ENCODE measurements at places on chromosomes 11 and 22. TPM values are rescaled to one million over a fixed set of nuclear protein-coding genes. Genes with fewer than 3 reads are reported as not detected.

DNA sequence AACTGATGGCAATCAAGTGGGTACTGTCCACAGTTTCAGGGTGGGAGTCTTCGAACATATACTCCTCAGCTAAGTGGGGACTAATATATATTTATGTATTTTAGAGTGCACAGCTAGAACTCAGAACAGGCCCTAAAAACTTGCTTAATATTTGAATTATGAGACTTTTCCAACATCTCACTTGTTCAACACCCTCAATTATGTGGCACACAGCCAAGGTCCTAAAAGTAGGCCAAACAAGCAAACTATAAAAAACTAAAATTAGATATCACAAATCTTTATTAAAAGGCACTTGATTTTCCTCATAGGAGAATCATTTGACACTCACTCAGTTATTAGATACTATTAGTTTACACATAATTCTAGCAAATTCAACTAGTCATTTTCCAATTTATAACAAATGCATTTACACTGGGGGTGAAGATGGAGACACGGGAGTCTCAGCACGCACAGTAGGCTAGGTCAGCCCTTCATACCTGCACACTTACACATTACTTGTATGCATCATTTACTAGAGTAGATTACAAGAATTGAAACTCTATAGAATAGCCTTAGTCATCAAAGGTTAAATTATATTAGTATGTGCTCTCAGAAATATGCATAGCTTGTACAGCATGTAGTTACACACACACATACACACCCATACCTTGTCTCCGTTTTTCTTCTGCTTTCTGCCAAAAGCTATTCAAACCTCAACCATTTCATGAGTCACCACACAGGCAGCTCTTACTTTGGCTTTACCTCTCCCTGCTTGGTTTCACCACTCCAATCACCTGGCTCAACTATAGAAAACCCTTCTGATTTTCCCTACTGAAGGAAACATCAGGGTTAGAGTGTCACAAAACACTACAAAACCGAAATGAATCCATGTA is 171.5 kb downstream of the SBF2 start:
- H3K4me3 ChIP-seq = no peak overlapping the region
- H3K27ac ChIP-seq = no peak overlapping the region
- no peaks in the 10 kb centered on the region for H3K27me3 ChIP-seq
- H3K4me1 ChIP-seq = no peaks in the 10 kb centered on the region

- H3K4me3 ChIP-seq = no peak overlapping the region
- H3K36me3 ChIP-seq = no peaks in the 10 kb centered on the region
- H3K27me3 ChIP-seq = no peaks in the 10 kb centered on the region
Measured at GRCh38 chr11:39732001-39732400, 1727.5 kb downstream of the LRRC4C start.

GRCh38 chr11:65468874-65469333 is 29.9 kb upstream of the MALAT1 start:
- peaks cover 16% of the 10 kb centered on the region for H3K4me1 ChIP-seq
- H3K27ac ChIP-seq = no peak overlapping the region
- H3K27me3 ChIP-seq = no peaks in the 10 kb centered on the region

The PRSS23 gene
- not detected for total RNA-seq

- no peak overlapping the region for H3K4me3 ChIP-seq
- no peaks in the 10 kb centered on the region for H3K36me3 ChIP-seq
- peaks cover 5% of the 10 kb centered on the region for H3K4me1 ChIP-seq
- no peaks in the 10 kb centered on the region for H3K27me3 ChIP-seq
- DNase-seq = no peak
- no peak overlapping the region for H3K27ac ChIP-seq
Measured at GRCh38 chr11:73287400-73288101, 15.4 kb downstream of the P2RY6 start.

The ARHGAP42 gene
- not detected for total RNA-seq

DNA sequence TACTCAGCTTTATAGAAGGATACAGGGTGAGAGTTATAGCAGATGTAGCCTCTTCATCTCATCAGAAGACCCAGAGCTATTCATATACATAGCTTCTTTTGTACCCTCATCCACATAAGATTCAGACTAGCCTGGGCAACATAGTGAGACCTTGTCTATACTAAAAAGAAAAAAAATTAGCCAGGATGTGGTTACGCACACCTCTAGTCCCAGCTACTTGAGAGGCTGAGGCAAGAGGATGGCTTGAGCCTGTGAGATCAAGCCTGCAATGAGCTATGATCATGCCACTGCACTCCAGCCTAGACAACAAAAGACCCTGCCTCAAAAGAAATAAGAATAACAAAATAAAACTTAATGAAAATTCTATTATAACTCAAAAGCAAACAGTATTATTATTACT is 36.7 kb upstream of the B3GNT6 start:
- H3K36me3 ChIP-seq = no peaks in the 10 kb centered on the region
- DNase-seq = no peak
- no peak overlapping the region for H3K4me3 ChIP-seq
- no peaks in the 10 kb centered on the region for H3K4me1 ChIP-seq

The MS4A6E gene
- not detected for total RNA-seq

The SMTNL1 gene
- total RNA-seq = not detected

DNA sequence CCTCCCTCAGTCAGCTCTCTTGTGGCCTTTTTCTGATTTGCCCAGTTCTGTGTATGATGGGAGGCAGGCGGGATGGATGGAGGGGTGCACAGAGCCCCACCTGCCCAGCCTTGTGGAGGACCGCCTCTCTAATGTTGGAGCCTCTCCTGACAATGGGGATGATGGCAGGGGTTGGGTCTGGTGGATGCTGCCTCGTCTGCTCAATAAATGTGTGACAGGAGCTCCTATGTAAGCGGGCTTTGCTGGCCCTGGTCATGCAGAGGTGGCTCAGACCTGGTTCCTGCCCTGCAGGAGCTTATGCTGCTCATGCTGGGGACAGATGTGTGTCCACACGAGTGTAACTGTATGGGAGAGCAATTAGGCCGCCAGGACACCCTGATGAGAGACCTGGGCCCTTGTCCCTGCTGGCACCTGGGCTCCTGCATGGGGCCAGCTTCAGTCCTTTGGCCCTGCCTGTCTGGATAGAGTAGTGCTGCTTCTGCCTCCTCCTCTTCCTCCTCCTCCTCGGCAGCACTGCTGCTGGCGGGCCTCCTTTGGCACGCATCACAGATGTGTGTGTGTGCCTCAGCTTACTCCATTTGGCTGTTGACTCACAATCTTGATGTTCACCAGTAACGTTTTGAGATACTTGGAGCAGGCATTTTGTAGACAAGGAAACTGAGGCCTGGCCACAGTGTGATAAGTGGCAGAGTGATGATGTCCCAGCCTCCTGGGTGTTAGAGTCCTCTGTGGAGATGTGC is 131.0 kb downstream of the TBC1D22A start:
- H3K27me3 ChIP-seq = no peaks in the 10 kb centered on the region
- H3K36me3 ChIP-seq = peaks cover 60% of the 10 kb centered on the region
- H3K4me3 ChIP-seq = no peak overlapping the region
- no peaks in the 10 kb centered on the region for H3K4me1 ChIP-seq
- no peak overlapping the region for H3K27ac ChIP-seq

DNA sequence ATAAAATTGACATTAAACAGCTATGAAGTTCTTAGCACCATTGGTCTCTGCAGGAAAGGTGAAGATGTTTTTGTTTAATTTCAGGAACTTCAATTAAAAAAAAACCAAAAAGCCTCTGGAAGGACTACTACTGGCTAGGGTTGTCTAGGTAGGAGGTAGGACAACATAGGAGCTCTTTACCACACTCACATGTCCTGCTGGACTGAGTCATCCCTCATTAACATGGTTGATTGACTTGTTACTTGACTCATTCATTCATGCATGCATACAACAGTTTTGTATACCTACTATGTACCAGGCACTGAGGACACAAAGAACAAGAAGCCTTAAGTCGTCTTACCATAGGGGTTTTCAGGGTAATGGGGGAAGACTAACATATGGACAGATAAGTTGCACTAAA is 216.9 kb upstream of the ARHGAP20 start:
- no peaks in the 10 kb centered on the region for H3K4me1 ChIP-seq
- no peaks in the 10 kb centered on the region for H3K27me3 ChIP-seq
- H3K36me3 ChIP-seq = no peaks in the 10 kb centered on the region
- H3K27ac ChIP-seq = no peak overlapping the region

GRCh38 chr22:21028277-21029251 is 3.8 kb downstream of the SLC7A4 start:
- H3K27ac ChIP-seq = no peak overlapping the region
- no peaks in the 10 kb centered on the region for H3K36me3 ChIP-seq
- no peak overlapping the region for H3K4me3 ChIP-seq
- H3K27me3 ChIP-seq = peaks cover 2% of the 10 kb centered on the region

GRCh38 chr11:92859156-92859690 is 110.2 kb upstream of the MTNR1B start:
- no peaks in the 10 kb centered on the region for H3K27me3 ChIP-seq
- no peak for DNase-seq
- H3K27ac ChIP-seq = no peak overlapping the region
- H3K36me3 ChIP-seq = no peaks in the 10 kb centered on the region
- no peaks in the 10 kb centered on the region for H3K4me1 ChIP-seq
- no peak overlapping the region for H3K4me3 ChIP-seq

GRCh38 chr11:61332281-61332796 is 566 bp downstream of the DDB1 start:
- H3K4me3 ChIP-seq = peak overlapping the region; percentile 85
- peaks cover 32% of the 10 kb centered on the region for H3K4me1 ChIP-seq
- H3K36me3 ChIP-seq = peaks cover 26% of the 10 kb centered on the region

The KRTAP5-1 gene
- not detected for total RNA-seq

GRCh38 chr11:123707606-123708205 is 33.8 kb downstream of the ZNF202 start:
- no peaks in the 10 kb centered on the region for H3K27me3 ChIP-seq
- no peak overlapping the region for H3K27ac ChIP-seq

The P2RY2 gene
- total RNA-seq = not detected

The YDJC gene
- 34.4 TPM for total RNA-seq

The FOLR2 gene
- not detected for total RNA-seq

The MAJIN gene
- not detected for total RNA-seq

The APOL4 gene
- not detected for total RNA-seq

DNA sequence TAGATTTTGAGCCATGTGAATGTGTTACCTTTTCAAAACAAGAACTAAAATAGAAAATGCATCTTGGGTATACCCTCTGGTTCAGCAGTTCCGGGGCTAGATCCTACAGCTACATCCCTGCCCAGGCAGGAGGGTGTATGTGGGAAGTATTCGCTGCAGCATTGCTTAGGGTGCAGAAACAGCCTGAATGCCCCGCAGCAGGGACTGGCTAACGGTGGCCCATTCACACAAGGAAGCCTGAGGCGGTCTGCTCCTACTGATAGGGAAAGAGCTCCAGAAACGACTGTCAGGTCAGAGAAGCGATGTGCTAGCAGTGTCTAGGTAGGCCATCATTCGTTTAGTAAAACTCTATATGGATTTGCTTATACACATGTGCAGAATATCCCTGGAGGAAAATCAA is 9.9 kb upstream of the RASL10A start:
- H3K27ac ChIP-seq = no peak overlapping the region
- H3K36me3 ChIP-seq = peaks cover 25% of the 10 kb centered on the region
- no peaks in the 10 kb centered on the region for H3K27me3 ChIP-seq
- H3K4me3 ChIP-seq = no peak overlapping the region

The KCTD17 gene
- 33.5 TPM for total RNA-seq

- H3K27ac ChIP-seq = no peak overlapping the region
- H3K36me3 ChIP-seq = no peaks in the 10 kb centered on the region
- no peak overlapping the region for H3K4me3 ChIP-seq
- no peak for DNase-seq
Measured at GRCh38 chr11:3160252-3161031, 4.7 kb downstream of the OSBPL5 start.

GRCh38 chr11:94705891-94706615 is 62.1 kb upstream of the AMOTL1 start:
- peaks cover 3% of the 10 kb centered on the region for H3K27me3 ChIP-seq
- H3K4me3 ChIP-seq = no peak overlapping the region
- no peak overlapping the region for H3K27ac ChIP-seq
- DNase-seq = no peak

The OR5B21 gene
- not detected for total RNA-seq

- peaks cover 25% of the 10 kb centered on the region for H3K4me1 ChIP-seq
- no peak for DNase-seq
- peaks cover 28% of the 10 kb centered on the region for H3K36me3 ChIP-seq
- H3K27ac ChIP-seq = no peak overlapping the region
- H3K27me3 ChIP-seq = no peaks in the 10 kb centered on the region
Measured at GRCh38 chr11:13343067-13343466, 65.5 kb downstream of the BMAL1 start.

The GAL3ST1 gene
- 0.44 TPM for total RNA-seq

- no peak for DNase-seq
- H3K27ac ChIP-seq = no peak overlapping the region
- no peak overlapping the region for H3K4me3 ChIP-seq
- H3K4me1 ChIP-seq = peaks cover 4% of the 10 kb centered on the region
- peaks cover 3% of the 10 kb centered on the region for H3K36me3 ChIP-seq
Measured at GRCh38 chr22:23675502-23676415, 15.1 kb upstream of the RGL4 start.

DNA sequence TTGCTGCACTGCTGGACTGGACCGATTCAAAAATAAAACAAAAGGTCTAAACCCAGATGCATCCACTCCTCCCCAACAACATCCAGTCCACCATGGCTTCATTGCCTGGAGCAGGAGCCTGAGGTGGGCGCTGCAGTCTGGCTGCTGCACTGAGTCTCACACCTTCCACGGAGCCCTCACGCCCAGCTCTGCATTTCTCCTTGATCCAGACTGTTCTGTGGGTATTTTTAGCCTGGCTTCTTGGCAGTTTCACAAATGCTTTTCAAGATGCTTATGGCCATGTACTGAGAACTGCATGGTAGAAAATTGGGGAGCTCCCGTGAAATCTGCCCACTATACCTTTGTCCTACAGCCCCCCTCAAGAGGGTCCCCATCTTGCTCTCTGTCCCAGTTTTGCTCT is 53.3 kb upstream of the JAM3 start:
- no peaks in the 10 kb centered on the region for H3K36me3 ChIP-seq
- H3K4me1 ChIP-seq = no peaks in the 10 kb centered on the region
- H3K4me3 ChIP-seq = no peak overlapping the region
- H3K27ac ChIP-seq = no peak overlapping the region
- peaks cover 10% of the 10 kb centered on the region for H3K27me3 ChIP-seq

- H3K27me3 ChIP-seq = peaks cover 2% of the 10 kb centered on the region
- no peak for DNase-seq
- H3K27ac ChIP-seq = no peak overlapping the region
- H3K36me3 ChIP-seq = no peaks in the 10 kb centered on the region
- H3K4me1 ChIP-seq = no peaks in the 10 kb centered on the region
- H3K4me3 ChIP-seq = no peak overlapping the region
Measured at GRCh38 chr22:36998620-36999351, 20.5 kb downstream of the TST start.

GRCh38 chr22:20254975-20255946 is 12.9 kb downstream of the RTN4R start:
- H3K4me1 ChIP-seq = no peaks in the 10 kb centered on the region
- no peak overlapping the region for H3K4me3 ChIP-seq
- H3K36me3 ChIP-seq = no peaks in the 10 kb centered on the region
- no peak overlapping the region for H3K27ac ChIP-seq

The MFRP gene
- total RNA-seq = not detected

The CRYBA4 gene
- total RNA-seq = not detected

The LINC01488 gene
- total RNA-seq = not detected

DNA sequence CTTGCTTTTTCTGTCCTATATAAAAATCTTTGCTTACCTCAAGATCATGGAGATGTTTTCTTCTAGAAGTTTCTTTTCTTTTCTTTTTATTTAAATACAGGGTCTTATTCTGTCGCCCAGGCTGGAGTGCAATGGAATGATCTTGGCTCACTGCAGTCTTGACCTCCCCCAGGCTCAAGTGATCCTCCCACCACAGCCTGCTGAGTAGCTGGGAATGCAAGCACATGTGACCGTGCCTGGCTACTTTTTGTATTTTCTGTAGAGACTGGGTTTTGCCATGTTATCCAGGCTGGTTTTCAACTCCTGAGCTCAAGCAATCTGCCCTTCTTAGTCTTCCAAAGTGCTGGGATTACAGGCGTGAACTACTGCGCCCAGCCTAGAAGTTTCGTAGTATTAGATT is 45.3 kb downstream of the USP35 start:
- no peaks in the 10 kb centered on the region for H3K4me1 ChIP-seq
- DNase-seq = no peak
- H3K27me3 ChIP-seq = no peaks in the 10 kb centered on the region
- H3K4me3 ChIP-seq = no peak overlapping the region
- H3K27ac ChIP-seq = no peak overlapping the region
